ENCODE measurements at places on chromosomes 1 and 21.

DNA sequence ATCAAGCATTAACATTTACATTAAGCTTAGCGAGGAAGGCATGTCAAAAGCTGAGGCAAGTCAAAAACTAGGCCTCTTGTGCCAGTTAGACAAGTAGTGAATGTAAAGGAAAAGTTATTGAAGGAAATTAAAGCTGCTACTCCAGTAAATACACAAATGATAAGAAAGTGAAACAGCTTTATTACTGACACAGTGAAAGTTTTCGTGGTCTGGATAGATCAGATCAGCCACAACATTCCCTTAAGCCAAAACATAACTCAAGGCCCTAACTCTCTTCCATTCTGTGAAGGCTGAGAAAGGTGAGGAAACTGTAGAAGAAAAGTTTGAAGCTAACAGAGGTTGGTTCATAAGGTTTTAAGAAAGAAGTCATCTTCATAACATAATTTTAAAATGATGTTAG lies 131.9 kb downstream of the VAV3 start:
- no peak for DNase-seq

DNA sequence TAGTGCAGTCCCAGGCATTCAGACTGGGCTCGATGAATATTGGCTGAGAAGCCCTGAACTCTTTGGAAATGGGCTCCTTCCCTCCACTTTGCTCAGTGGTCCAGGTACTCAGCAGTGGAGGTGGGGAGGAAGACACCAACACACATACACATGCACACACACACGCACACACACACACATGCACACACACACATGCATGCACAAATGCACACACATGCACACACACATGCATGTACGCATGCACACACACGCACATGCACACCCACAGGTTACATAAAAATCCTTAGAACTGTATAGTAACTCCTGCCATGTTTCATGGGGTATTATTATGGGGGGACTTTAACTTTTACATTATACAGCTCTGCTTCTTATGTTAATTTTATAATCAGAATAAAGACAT lies 5.0 kb downstream of the TRIM62 start:
- no peak for DNase-seq

DNA sequence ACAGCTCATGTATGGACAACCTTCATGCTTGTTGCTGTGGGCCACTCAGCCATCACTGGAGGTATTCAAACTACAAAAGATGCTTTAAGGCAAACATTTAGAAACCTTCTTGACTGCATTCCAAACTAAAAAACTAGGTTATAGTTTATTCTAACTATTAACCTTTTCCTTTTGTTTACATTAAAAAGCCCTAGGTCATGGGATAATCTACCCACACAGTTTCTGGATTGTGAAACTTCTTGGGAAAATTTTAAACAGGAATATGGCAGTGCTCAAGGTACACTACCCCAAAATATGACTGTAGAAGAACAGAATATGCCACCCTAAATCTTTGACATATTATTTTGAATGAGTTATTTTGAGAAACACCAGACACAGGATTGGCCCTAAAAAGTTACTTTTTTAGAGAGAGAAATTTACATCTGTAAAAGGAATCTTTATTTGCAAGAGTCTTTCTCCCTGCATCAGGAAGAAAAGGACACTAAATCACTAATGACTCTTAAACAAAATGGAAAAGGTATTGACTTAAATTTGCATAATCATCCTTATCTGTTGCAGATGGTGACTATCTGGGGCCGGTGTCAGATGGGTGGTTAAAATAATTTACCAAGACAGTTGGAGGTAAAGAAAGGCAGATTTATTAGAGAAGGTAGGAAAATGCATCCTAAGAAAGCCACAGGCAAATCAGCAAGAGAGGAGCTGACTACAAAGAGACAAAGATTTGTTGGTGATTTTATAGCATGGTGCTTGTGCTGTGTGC lies 25.1 kb upstream of the NUF2 start:
- no peak for DNase-seq

DNA sequence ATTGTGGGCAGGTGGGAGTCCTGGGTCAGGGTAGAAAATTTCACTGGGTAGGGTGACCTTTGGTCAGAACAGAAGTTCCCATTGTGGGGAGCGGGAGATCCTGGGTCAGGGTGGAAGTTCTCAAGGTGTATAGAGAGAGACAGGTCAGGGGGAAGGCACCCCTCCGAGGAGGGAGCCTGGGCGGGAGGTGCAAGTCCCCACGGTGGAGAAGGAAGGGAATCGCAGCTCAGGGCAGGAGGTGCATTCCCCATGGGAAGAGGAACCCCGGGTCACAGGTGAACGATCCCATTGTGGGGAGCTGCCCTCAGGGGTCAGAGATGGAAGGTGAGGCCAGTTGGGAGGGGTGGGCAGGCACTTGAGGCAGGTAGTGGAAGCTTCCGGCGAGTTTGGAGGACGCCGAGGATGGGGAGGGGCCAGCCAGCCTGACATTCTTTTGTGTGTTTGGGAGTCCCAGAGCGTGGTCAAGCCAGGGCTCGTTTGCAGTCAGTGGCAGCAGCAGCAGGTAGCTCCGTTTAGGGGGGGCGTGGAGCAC lies 637 bp downstream of the LYPLA2 start:
- no peak for DNase-seq

DNA sequence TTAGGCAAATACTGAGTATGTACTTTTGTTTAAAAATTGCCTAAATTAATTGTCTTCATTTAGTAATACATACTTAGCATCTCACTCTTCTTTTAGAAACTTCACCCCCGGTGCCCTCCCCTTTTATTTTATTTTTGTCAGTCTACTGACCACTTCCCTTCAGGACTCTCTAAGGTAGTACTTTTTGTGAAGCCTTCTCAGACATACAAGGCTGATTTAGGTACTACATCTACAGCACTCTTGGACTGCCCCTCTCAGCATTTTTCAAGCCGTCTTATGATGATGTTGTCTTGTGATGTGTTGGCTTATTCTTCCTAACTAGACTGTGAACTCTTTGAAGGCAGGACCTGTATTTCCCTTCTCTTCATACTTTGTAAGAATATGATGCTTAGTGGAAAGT lies 24.7 kb downstream of the RPS6KC1 start:
- DNase-seq: no peak

DNA sequence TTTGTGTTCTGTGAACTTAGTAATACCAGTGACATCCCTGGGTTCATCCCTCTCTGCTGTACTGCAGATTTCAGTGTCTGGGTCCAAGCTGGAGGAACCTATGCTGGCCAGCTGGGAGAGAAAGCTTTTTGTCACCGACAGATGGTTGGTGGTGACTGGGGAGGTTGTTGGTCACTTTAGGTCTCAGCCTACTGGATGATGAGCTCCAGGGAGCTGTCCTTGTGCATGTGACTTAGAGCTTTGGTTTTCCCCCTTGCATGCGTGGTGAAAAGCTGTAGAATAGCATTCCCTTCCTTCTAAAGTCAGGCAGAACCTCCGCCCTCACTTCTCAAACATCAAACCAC lies 22.9 kb upstream of the IKBKE start:
- no peak for DNase-seq

GRCh38 chr1:13513063-13513894 lies 524 bp downstream of the LRRC38 start:
- no peak for DNase-seq

DNA sequence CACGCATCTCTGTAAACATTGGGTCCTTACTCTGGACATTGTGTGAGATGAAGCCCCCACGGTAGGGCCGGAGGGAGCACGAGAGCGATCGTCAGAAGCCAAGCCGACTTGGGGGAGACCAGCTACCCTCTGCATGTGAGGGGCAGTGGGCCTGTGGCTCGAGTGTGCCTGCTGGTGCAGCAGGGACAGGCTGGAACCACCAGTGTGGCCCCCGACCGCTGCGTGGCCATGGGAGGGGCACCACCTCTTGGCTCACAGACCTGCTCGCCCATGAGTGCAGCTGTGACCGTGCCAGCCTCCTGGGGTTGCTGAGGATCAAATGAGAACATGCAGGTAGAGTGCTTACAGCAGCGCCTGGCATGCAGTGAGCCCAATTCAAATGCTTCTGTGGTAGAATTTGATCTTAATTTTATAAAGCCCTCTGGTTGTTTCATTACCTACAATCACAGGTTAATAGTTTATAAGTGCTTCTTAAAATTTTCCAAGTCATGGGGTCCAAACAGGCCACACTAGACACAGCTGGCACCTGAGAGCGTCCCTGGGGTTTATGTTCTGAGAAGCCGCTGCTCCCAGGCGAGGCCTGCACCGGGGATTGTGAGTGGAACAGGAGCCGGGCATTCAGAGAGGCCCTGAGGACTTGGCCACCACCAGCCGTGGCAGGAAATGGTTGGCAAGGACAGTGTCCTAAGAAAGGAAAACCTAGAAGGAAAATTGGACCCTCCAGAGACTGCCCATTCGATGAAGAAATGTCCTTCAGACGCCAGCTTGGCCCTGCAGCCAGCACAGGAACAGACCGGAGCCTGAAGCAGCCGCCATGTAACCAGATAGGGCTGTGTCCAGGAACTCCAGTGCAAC lies 22.6 kb upstream of the ADARB1 start:
- no peak for DNase-seq

DNA sequence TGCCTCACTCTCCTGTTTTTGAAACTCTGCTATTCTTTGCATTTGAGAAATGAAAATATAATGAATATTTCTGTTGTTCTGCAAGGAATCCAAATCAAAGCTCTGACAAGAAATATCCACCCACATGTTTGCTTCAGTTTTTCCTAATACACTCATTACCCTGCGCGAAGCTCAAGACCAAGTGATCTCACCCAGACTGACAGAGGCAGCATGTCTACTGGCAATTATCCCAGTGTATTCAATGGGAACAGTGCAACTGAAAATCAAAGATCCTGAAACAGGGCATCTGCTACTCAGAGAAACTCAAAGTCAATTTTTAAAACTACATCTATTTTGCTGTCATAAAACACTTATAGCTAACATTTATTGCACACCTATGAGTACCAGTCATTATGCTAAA lies 321.0 kb upstream of the LRRC7 start:
- DNase-seq: no peak

- no peak for DNase-seq
Observed at GRCh38 chr1:221549815-221550214, 192.1 kb downstream of the DUSP10 start.

DNA sequence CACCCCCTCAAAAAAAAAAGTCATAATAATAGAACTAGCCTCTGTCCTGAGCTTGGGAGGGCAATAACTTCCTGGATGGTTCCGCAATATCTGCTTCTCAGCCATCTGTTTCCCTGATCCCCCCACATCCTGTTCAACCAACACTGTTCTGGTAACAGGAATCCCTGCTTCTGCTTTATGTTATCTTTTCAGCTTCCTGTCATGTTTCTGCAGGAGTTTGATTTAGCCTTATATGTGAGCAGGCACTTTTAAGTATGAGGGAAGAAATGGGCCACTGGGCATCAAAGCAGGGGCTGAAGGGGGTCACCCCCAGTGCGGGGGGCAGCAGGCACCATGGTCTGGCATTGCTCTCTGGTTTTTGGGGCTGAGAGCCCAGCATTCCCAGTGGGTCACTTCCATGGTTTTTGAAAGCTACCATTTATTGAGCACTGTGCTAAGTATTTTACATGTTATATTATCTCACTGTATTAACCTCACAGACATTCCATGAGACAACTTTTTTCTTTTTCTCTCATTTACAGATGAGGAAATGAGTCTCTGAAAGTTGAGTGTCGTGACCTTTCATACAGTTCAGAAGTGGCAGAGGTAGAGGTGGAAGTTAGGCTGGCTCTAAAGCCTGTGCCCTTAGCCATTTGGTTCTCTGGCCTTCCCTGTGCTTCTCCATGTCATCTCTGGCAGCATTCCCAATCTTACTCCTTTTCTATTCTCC lies 61.9 kb downstream of the DNTTIP2 start:
- peak; percentile 33 for DNase-seq

GRCh38 chr1:63750721-63751120 lies 23.1 kb upstream of the ROR1 start:
- DNase-seq: no peak

DNA sequence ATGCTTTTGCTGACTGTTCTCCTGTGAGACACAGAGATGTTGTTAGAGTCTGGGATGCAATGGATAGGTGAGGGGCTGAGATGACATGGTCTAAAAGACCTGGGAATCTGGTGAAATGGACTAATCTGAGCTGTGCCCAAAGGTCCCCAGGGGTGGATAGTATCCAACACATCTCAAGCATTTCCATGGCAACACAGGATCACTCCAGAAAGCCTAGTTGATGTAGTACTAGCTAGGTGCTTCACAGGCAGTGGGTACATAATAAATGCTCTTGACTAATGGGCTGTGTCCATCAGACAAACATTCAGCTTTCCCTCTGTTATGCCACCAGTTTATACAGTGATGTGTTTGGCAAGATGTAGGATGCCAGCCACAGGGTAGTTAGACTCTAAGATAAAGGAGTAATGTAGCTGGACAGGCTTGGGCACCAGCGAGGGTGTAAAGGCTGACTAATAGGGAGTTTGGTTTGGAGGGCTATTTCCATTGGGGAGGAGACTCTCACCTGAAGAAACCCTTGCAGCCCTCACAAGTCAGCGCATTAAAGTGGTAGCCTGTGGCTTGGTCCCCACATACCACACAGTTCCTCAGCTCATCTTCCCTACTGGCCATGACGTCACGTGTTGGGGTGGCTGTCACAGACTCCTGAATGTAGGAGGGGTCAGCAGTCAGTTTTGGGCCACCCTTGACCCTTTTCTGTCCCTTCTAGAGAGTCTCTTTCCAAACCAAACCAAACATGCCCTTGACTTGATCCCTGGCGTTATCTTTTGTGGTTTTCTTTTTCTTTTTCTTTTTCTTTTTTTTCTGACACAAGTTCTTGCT lies 1.8 kb downstream of the NR1I3 start:
- no peak for DNase-seq

DNA sequence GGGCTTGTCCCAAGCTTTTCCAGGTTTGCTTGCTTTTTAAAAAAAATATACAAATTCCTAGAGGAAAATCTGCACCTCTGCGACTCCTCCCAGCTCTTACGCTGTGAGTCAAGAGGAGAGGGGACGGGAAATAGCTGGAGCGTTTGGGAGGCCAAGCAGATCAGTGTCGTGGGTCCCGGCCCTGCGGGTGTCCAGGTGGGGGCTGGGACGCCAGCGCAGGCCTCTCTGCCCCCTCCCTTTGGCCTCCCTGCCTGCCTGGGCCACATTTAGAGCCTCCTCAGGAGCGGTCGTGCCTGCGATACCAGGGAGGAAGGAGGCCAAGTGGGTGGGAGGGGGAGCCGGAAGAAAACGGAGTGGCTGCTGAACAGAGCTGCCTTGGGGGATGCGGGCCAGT lies 9.0 kb downstream of the WNT4 start:
- no peak for DNase-seq

- no peak for DNase-seq
Observed at GRCh38 chr1:224617410-224618355, 1.6 kb downstream of the CNIH3 start.

DNA sequence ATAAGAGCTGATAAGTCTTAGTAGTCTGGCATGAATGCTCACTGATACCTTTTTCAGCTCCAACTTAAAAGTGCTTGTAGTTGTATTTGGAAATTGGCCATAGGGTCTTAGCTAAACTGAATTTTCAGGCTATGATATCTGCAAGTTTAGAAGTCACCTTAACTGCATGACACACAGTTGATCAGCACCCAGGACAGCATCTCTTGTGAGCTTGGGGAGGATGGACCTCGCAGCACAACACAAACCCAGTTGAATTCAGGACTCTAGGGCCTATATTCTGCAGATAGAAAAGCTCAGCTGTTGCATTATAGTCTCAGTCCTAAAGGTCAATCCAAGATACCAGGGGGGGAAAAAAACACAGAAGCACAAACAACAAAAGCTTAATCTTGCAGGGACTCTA lies 394.3 kb downstream of the KCNH1 start:
- DNase-seq: no peak

GRCh38 chr21:46605767-46606426 lies 1.0 kb upstream of the S100B start:
- DNase-seq: no peak

All from A673 (cell line).